Transverse colon (tissue), 4 donors: ENCODE measurements at places on chromosomes 1 and 21. TPM values are rescaled to one million over a fixed set of nuclear protein-coding genes. Genes with fewer than 3 reads are reported as not detected.

LRRC39 gene
- not detected for total RNA-seq

MATN1 gene
- total RNA-seq: not detected

PTGFRN gene
- 98.9 TPM for total RNA-seq

HCRTR1 gene
- not detected for total RNA-seq

DNA sequence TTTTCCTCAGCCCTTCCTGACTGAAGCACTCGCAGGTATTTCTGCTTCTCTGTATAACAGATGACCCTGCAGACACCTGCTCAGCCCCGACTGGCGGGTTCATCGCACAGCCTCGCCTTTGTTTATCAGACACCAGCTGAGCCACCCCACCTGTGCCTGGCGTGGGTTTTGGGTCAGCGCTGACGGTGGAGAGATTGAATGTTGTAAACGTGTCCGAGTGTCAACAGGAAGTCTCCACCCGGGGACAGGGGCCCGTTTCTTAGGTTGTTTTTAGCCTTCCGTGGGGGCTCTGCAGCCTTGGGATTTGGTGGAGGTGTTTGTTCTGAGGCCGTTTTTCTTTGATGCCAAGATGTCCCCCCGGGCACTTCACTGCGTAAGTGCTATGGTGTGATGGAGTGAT, 60.1 kb downstream of the COL18A1 start:
- H3K27me3 ChIP-seq: no peaks in the 10 kb centered on the region
- H3K4me3 ChIP-seq: no peak overlapping the region
- H3K27ac ChIP-seq: no peak overlapping the region
- peaks cover 10% of the 10 kb centered on the region for H3K4me1 ChIP-seq
- no peak for DNase-seq

DNA sequence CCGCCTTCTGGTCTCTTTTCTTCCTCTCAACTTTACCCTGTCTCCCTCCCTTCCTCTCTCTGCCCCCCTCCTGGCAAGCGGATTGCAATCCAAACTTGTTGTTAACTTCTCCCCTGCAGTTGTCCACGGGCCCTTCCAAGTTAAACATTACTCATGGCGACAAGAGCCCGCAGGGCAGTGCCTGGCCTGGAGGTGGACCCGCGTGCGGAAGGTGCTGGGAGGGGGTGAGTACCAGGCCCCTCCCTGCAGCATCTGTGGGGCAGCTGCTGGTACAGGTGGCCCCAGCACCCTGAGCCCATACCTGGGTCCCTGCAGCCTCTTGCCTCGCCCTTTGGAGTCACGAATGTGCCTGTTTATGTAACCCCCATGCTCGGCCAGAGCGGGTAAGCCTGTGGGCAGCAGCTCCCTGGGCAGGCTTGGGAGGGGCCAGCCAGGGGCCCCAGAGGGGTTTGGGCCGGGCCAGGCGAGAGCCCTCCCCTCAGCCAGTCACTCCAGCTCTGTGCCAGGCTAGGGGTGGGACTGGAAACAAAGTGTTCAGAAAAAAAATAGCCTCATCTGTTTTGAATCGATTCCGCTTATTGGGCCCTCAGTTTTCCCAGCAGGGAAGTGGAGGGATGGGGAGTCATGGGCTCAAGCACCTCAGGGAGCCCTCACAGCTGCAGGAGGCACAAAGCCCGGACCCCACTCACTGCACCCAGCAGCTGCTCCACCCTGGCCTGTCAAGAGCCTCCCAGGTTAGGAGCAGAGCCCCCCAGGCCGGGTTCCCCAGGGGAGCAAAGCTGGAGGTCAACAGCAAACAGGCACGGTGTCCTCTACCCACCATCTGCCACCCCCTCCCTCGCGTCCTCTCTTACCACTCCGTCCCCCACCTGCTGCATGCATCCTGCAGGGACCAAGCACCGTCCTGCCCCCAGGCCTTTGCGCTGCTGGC, 14.0 kb upstream of the FAAP20 start:
- peak overlapping the region; percentile 92 for H3K27ac ChIP-seq
- H3K36me3 ChIP-seq: no peaks in the 10 kb centered on the region
- H3K4me3 ChIP-seq: no peak overlapping the region
- no peaks in the 10 kb centered on the region for H3K27me3 ChIP-seq
- H3K4me1 ChIP-seq: peaks cover 63% of the 10 kb centered on the region
- DNase-seq: peak; percentile 62

- no peaks in the 10 kb centered on the region for H3K27me3 ChIP-seq
- no peaks in the 10 kb centered on the region for H3K4me1 ChIP-seq
- peak; percentile 41 for DNase-seq
- no peaks in the 10 kb centered on the region for H3K36me3 ChIP-seq
- H3K4me3 ChIP-seq: no peak overlapping the region
- H3K27ac ChIP-seq: peak overlapping the region; percentile 23
Observed at GRCh38 chr1:111219557-111220286, 7.8 kb upstream of the CHI3L2 start.
